Dermis microvascular lymphatic vessel endothelial cell (primary cell): ENCODE measurements at places on chromosomes 13 and 19. TPM values are rescaled to one million over a fixed set of nuclear protein-coding genes. Genes with fewer than 3 reads are reported as not detected.

- no peak for DNase-seq
These were observed 22.9 kb downstream of the TEX29 start for GRCh38 chr13:111343186-111343805.

GRCh38 chr13:36086117-36086516 lies 45.1 kb downstream of the DCLK1 start:
- no peak for DNase-seq

DNA sequence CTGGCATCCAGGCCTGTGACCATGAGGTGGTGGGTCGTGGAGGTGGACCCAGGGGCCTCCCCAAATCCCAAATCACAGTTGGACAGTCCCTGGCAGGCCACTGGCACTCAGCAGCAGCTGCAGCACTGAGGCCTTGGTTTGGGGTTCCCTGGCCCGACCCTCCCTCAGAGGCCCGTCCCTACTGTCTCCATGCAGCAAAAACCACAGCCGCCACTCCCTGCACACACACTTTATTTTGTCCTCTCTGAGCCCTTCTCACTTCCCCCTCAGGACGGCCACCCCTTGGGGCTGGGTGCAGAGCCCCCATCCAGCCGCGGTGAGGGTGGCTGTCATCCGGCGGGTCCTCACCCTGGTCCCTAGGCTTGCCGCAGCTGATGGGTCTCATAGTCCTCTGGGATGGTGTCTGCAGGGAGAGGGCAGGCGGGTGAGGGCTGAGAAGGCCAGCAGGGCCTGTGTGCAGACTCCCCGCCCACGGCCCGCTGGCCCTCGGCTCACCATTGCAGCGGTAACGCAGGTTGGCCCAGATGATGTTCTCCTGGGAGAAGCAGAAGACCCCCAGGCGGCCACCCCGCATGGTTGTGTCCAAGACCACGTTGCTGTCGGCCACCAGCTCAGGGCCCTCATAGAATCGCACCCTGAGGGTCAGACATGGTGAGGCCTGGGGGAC lies 8.4 kb downstream of the COMP start:
- no peak for DNase-seq

Gene CDC37
- total RNA-seq = 219 and 250 TPM in 2 replicates

GRCh38 chr19:21604951-21605476 lies 99.6 kb downstream of the ZNF429 start:
- no peak for DNase-seq

DNA sequence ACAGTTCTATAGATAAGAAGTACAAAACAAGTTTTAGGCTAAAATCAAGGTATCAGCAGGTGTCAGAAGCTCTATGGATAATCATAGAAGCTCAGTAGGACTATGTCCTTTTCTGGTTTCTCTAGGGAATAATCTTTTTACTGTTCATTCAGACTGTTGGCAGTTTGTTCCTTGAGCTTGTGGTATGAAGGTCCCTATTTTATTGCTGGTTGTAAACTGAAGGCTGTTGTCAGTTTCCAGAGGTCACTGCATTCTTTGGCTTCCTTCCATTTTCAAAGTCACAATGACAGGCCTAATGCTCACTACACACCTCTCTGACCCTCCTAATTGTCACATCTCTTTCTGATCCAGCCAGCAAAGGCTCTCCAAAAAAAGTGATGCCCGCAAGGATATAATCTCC lies 337.9 kb upstream of the EDNRB start:
- no peak for DNase-seq

GRCh38 chr13:61188057-61188456 lies 227.6 kb downstream of the PCDH20 start:
- DNase-seq = no peak

GRCh38 chr19:35887197-35887596 lies 13.1 kb downstream of the NFKBID start:
- DNase-seq = no peak

- DNase-seq = no peak
These were observed 70.8 kb upstream of the GPR12 start for GRCh38 chr13:26831336-26831908.

GRCh38 chr13:110471833-110472162 lies 89.7 kb downstream of the RAB20 start:
- DNase-seq = peak; percentile 71

Gene CATSPERD
- total RNA-seq = not detected in 2 replicates

GRCh38 chr19:46924874-46925547 lies 64.2 kb downstream of the ARHGAP35 start:
- peak; percentile 82 for DNase-seq

DNA sequence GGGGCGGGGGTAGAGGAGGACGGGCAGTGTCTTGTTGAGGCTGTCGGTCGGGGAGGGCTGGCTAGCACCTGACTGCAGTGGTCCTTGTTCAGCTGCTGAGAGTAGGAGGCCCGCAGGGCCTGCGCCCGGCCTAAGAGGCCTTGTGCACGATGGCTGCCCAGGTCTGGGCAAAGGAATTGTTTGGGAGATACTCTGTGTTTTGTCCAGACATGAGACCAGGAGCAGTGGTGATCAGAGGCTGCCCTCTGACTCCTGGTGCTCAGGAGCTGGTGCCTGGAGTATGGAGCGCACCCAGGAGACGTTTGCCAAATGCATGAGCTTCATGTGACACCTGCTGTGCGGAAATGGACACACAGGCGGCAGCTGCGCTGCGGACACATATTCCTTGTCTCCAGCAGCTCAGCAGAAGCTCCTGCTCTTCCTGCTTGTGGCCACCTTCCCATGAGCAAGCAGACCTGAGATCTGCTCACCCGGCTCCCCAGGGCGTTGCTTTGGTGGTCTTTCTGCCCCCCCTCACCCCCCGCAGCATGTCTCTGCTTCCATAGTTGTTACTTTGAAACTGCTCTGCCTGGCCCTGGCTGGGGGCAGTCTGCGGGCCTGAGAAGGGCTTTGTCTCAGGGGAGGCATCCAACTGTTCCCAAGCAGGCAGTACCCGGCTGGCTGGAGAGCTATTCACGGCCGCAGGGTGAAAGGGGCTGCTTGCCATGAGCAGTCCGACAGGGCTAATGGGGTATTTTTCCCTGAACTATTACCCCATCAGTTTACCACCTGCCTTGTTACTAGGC lies 163.9 kb downstream of the TEX29 start:
- DNase-seq = no peak

Gene PSG2
- not detected in 2 replicates for total RNA-seq

GRCh38 chr13:20701461-20701860 lies 2.0 kb upstream of the IL17D start:
- no peak for DNase-seq

DNA sequence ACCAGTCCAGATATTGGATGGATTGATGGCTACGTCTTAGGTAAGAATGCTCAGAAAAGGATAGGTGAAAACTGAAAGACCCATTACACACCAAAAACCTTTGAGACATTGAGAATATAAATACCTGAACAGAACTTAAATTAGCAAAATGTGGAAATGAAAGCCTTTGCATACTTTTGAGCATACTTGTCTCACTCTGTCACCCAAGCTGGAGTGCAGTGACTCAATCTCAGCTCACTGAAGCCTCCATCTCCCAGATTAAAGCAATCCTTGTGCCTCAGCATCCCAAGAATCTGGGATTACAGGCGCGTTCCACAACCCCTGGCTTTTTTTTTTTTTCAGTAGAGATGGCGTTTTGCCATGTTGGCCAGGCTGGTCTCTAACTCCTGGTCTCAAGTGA lies 695.3 kb downstream of the DACH1 start:
- DNase-seq = no peak

DNA sequence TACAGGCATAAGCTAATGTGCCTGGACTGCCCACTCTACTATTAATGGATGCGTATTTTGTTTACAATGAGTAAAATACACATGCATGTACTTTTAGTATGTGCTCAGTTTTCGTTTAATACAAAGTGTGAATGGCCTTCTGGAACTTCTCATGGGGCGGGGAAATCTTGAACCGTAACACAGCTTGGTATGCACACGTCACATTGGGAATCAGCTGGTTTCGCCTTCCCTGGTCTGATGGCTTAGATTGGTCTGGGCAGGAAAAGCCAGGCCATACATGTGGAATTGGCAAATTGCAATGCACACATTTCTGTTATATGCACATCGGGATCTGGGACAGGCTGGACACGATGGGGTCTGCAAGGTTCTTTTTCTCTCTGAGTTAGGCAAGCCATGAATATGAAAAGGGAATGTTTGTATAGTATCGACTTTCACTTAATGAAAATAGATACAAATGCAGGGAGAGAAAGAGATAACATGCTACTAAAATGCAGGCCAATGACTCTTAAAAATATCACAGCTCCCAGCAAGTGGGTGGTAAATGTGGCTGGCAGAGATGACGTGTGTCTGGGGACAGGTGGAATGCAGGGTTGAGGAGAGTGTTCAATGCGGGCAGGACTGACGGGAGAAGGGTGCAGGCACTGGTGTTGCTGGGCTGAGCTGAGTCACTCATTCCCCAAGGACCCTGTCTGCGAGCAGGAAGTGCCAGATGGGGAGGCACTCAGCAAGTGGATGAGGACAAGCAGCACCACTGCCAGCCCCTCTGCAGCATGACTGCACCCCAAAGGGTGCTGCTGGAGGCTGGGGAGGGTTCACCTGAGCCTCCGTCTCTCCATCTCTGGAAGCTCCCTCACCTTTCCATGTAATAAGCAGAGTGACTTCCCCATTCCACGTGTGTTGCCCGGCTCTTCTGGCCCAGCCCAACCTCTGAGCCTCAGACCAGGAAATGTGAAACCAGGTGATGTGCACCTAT lies 204.0 kb upstream of the GPR12 start:
- DNase-seq = no peak

- peak; percentile 91 for DNase-seq
These were observed at the start of gene ZNF550 for GRCh38 chr19:57559404-57560025. ZNF550 (minus strand) TSS chr19:57559863; CDS start chr19:57559682, 181 bp downstream.

DNA sequence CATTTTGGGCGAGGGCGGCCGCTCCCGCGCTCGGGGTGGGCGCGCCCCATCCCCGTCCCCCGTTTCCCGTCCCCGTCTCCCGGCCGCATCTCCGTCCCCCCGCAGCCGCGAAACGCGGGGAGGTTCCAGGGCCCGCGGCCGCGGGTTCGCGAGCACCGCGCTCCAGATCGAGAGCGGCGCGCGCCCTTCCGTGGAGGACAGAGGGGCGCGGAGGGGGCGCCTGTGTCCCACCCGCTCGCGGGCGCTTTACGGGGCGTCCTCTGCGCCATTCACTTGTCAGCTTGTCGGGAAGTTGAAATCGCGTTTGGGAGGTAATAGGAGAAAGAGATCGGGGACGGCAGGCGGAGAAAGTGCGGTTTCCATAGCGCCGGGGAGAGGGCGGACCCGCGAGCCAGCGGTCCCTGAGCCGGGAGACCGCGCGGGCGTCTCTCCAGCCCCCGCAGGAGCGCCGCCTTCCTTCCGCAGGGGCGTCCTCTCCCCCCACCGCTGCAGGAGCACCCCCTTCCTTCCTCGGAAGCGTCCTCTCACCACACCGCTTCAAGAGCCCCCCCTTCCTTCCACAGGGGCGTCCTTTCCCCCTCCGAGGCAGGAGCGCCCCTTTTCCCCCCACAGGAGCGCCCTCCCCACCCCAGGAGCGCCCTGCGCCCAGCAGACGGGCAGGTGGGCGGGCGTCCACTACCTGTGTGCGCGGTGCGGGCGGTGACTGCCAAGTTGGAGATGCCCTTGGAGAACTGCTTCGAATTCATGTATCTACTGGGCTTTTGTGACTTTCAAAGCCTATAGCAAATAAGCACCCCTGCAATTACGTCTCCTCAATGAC lies 962 bp upstream of the IRS2 start:
- DNase-seq = peak; percentile 26

DNA sequence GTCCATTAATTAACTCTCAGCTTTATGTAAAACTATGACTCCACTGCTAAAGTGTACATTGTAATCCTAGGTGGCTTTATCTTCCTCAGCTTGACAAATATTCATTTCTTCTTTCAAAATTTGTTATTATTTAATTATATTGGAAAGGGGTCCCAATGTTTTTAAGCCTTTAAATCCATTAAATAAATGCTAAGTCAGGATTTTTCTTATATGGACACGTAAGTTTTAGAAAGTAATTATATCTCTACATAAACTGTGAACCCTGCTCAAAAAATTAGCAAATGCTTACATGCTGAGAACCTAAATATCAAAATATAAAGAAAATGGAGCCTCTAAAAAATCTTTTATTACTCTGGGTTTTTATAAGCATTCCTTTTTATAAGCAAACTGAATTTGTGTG lies 78.2 kb upstream of the MIR17HG start:
- DNase-seq = no peak

Gene MBD3L2
- total RNA-seq = not detected in 2 replicates

DNA sequence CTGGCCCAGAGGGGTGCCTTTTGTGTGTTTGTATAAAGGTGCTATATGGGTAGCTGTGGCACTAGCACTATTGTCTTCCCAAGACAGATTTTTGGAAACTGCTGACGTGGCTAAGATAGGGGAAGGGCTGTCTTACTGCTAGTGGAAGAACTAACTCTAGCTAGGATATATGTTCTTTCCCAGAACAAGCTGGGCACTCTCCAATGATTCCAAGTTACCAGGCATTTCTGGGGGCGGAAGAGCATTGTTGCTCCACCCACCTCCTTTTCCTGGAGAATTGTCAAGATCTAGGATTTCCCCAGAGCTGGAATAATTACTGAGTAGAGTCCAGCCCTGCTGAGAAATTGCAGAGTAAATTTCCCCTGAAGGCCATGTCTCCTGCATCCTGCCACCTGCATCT lies 408.3 kb downstream of the KLF5 start:
- no peak for DNase-seq

DNA sequence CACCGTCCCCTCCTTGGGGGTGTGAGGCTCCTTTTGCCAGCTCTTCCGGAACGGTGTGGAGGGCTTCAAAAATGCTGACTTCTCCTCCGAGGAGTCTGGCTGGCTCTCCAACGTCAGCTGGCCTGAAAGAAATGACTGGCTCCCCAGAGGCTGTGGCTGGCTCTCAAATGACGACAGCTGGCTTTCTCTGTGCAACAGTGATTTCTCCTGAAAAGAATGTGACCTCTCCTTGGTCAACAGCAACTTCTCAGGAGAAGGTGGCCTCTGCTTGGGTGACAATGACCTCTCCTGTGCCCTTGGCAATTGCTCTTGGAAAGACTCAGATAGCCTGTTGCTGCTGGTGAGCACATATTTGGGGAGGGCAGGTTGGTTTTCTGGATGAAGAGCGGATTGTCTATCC lies 29.2 kb downstream of the ONECUT3 start:
- no peak for DNase-seq

Gene OSCAR
- under 0.01 TPM in 1 of 2 replicates, not detected in the other for total RNA-seq

GRCh38 chr19:4456476-4456842 lies 1.1 kb downstream of the UBXN6 start:
- no peak for DNase-seq

GRCh38 chr13:111184458-111185401 lies 69.6 kb downstream of the ARHGEF7 start:
- peak; percentile 39 for DNase-seq

- no peak for DNase-seq
These were observed 98.2 kb downstream of the ING1 start for GRCh38 chr13:110811771-110812120.

DNA sequence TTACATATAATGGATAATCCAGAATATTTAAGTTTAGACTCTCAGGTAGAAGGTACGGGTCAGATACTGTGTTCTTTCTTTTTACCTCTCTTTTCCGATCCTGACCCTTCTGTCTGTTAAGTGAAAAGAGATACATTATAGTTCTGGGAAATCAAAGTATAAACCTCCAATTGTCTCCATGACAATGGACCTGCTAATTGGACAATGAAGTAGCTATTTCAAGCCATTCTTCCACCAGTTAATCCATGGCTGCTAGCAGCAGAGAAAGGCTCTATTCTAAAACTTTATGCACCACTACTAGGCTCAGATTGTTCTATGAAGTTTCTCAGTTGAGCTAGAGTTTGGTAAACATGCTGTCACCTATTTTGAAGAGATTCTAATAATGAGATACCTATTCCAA lies 8.3 kb upstream of the NBEA start:
- no peak for DNase-seq

GRCh38 chr13:32135655-32136054 lies 104.1 kb downstream of the FRY start:
- no peak for DNase-seq

Gene ZNF587B
- 13.5 and 14.5 TPM in 2 replicates for total RNA-seq

- DNase-seq = peak; percentile 76
These were observed 5.9 kb upstream of the EHD2 start for GRCh38 chr19:47707135-47707925.
